Stimulated activated CD8-positive, alpha-beta memory T cell treated with anti-CD3 and anti-CD28 coated beads, Interleukin-4, amount 100 ng/mL, for 1 hour (primary cell): ENCODE measurements at places on chromosomes 2 and 18.

DNA sequence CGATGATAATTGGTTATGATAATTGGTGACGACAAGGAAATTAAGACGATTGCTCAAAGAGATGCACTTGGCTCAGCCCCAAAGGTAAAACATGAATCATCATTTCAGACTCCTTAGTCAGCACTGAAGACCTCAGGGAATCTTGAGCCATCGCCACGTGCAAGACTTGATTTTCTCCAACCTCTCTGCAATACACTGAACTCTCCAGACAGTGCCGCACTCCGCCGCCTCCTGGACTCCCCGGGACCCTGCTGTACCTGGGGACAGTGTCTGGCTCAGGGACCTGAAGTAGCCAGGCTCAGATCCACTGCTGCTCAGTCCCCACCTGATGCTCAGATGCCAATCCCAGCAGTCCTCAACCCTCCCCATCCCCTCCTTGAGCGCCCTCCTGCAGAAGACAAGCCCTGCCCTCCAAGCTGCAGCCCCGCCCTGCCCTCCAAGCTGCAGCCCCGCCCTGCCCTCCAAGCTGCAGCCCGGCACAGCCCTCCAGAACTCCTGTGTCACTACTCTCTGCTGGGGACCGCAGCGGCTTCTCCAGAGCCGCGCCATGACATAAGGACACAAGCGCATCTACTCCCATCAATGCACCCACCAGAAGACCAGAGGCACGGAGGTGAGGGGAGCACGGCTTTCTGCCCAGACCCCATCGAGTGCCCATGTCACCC, 1.1 kb downstream of the TMEM18 start:
- no peak for DNase-seq

DNA sequence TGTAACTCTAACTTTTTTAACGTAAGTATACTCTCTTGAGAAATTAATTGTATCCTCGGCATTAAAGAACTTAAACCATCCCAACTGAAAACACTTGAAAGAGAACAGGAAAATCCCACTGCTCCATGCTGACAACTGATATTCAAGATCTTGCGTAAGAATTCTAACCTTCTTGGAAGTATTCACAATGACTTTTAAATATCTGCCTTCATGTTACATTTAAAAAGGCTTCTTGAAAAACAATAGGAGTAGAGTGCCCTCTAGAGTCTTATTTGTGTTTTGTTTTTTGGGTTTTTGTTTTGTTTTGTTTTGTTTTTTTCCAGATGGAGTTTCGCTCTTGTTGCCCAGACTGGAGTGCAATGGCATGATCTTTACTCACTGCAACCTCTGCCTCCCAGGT, 65.4 kb upstream of the DNAJC10 start:
- DNase-seq = no peak

- no peak for DNase-seq
Measured at GRCh38 chr2:232444409-232445148, 11.4 kb upstream of the ALPI start.

DNA sequence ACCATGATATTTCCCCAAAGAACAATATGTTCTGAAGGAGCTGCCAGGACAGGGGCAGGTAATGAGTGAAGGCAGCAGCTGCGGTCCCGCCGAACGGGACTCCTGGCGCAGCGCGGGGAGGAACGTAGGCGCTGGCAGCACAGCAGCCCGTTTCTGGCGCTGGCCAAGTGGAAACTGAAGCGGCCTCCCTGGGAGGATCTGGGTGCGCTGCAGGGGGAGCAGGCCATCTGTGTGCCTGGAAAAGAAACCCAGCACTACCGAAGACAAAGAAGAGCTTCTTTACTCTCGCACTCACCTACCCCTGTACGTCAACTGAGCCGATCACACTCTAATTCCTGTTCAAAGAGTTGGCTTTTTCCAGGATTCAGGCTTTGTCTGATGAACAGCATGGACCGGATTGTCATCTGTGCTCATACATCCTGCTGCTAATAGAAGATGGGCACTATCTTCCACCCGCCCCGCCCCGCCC, 11.8 kb downstream of the G6PC2 start:
- DNase-seq = no peak

- DNase-seq = no peak
Measured at GRCh38 chr18:5311301-5311989, 15.9 kb upstream of the ZBTB14 start.

GRCh38 chr2:118752762-118753429, 94.6 kb downstream of the EN1 start:
- no peak for DNase-seq

DNA sequence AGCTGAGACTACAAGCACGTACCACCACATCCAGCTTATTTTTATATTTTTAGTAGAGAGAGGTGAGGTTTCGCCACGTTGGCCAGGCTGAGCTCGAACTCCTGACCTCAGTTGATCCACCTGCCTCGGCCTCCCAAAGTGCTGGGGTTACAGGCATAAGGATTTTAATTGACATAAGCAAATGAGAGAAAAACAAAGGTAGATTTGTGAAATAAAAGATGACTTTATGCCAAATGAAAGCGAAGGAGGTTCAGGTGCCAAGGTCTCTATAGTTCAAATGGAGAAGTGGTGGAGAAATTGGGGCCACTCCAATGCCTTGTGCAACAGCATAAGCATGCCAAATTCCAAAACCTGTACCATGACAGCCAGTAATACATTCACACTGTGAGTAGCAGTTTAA, 180.6 kb downstream of the MREG start:
- no peak for DNase-seq

DNA sequence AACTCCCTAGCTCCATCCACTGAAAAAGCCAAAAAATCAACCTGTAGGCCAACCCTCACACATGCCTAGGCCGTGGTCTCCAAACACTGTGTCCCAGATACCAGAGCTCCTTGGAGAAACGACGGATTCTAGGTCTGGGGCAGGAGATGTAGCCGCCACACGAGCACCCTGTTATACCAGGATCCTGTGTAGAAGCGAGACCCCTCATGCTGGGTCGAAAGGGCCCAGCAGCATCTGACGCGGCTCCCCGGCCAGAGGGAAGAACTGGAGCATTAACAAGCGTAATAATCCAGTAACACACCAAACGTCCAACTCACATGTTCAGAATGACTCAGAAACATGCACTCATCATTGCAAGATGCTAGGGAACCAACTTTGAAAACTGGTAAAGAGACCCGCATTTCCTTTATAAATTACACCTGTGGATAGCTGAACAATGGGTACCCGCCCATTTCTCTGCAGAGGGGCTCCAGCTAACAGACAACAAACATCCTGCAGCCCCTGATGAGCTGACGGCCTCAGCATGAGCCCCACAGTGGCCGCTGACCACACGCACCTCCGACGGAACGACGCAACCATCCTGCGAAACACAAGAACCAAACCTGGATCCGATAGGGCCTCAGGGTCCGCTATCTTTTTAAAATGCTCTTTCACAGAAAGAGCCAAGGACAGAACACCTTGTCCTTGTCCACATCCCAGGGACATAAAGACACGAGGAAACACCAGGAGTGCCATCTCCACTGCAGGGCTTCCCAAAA, 14.2 kb downstream of the SLC66A2 start:
- DNase-seq = no peak

- no peak for DNase-seq
Measured at GRCh38 chr18:72102412-72102811, 441.7 kb downstream of the CBLN2 start.

DNA sequence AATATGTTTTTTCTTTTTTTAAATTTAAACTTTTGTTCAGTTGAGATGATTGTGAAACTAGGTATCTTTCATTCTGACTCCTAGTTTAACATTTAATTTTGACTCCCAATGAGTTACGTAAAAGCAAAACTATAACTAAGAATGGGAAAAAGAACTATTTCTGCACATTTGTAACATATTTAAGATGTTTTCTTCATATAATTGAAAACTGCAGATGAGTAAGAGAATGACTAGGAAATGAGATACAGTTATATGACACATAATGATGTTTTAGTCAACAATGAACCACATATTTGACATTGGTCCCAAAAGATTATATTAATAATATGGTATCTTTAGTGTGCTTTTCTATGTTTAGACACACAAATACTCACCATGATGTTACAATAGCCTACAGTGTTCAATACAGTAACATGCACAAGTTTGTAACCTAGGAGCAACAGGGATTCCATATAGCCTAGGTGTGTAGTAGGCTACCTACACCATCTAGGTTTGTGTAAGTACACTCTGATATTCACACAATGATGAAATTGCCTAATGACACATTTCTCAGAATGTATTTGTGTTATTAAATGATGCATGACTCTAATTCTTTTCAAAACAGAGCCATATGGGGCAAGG, 12.6 kb downstream of the ERMN start:
- DNase-seq = no peak

DNA sequence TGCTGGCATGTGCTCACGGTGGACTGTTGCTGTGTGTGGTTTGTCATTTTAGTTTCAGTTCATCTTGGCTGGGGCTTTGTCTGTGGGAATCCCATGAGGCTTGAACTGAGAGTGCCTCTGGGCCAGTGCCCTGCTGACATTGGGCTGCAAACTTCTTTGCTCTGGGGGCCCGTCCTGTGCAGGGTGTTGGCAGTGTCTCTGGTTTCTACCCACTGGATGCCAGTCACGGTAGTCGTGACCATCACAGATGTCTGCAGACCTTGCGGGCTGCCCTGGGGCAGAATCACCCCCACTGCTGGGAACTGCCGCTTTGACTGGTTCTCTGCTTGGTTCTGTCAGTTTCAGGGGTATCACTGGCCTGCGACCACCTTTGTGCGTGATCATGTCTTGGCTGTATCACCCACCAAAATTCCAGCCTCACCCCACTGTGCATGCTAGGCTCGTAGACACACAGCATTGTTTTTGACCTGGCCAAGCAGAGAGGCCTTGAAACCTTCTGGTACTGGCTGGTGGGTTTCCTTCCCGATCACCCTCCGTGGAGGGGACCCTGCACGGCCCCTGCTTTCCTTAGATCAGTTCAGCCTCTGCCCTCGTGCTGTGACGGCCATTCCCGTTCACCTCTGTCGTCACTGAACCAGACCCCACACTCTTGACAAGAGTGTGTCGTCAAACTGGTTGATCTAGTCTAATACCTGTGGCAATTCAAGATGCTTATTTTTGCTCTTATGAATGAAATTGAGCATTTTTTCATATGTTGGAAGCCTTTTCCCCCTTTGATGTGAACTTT, 57.6 kb downstream of the KCNG2 start:
- DNase-seq = no peak

- no peak for DNase-seq
Measured at GRCh38 chr18:36157441-36157840, 27.7 kb downstream of the ELP2 start.

- no peak for DNase-seq
Measured at GRCh38 chr2:219356834-219357233, 24.3 kb upstream of the RESP18 start.

- no peak for DNase-seq
Measured at GRCh38 chr18:52701219-52701935, 361.4 kb downstream of the DCC start.

DNA sequence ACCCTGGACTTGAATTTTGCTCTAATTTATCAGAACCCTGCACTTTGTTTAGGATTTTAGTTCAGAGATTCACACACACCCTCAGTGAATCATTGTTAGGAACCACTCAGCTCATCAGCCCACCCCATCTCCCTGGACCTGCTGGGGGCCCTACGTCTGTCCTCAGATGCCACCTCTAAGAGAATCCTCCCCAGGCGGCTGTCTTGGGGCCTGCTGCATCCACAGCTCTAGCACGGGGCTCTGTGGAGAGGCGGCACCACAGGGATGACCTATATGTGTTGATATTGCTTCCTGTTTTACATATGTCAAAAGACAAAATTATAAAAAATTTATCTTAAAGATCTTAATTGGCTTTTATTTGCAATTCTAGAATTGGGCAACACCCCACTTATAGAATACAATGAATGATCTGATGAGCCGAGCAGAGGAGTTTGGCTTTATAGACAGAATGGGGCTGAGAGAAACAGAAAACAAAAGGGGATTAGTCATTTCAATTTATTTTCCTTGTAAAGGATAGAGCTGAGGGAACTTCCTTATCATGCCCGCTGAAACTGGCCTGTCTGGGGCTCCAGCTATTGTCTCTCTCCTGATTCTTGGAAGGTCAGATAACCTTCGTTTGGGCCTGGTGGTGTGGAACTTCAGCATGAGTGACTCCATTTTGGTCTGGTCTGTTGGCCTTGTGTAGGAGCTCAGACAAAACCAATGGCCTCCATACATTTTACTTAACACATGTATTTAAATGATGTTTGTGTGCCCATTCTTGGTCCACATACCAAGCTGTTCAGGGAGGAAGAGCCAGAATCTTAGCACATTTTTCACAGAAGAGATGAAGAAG, 1.4 kb downstream of the MYO7B start:
- DNase-seq = no peak

DNA sequence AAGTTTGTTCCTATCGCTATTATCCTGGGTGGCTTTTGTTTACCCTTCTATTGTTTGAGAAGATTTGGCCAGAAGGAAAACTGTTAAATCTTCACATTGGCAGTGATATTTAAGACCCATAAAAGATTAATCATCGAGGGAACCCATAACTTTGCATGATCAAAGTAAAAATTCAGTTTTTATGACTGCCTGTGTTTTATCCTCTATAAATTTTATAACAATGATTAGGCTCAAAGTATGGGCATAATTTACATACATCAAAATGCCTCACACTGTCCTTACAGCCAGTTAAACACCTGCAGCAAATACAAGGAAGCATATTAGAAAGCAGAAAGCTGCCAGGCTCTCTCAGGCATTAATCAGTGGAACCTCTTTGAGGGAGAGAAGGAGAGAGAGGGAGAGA, 289.1 kb downstream of the ICOS start:
- DNase-seq = no peak

- no peak for DNase-seq
Measured at GRCh38 chr18:74935434-74935833, 273.5 kb downstream of the PTGR3 start.

DNA sequence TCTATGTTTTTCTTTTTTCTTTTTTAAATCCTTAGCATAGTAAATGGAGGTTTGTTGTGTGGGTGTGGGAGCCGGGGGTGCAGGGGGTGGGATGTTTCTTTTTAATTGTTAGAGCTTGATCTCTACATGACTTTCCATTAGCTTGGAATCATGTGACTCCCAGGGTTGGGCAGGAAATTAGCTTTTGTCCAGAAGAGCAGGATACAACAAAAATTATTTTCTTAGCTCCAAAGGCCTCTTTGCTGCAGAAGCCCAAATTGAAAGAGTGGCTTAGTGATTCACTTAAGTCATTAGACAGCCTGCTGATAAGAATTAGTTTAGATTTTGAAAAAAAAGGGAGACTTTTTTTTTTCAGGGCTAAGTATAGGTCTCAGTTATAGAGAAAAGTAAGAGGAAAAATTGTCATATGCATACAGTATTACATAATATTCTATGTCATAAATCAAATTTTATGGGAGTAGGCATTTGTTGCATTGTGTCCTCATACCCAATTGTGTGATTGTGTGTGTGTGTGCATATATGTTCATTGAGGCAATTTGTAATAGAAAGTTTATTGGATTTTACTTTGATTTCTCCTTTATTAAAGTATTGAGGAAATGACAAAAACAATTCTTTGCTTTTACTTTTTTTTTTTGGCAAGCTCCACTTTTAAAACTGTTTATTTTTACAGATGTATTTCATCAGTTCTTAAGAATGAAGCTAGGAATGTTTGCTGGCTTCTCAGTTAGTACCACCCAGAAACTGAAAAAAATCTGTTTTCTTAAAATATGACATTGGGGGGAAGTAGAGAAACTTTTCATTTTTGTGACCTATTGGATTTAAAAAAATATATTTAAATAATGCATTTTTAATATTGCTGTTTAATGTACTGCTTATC, 47.4 kb downstream of the TSPYL6 start:
- no peak for DNase-seq

- DNase-seq = no peak
Measured at GRCh38 chr2:236215761-236216333, 47.7 kb upstream of the GBX2 start.

- DNase-seq = no peak
Measured at GRCh38 chr2:95275601-95276243, 1.5 kb downstream of the PROM2 start.
